ENCODE measurements at places on chromosomes 1 and 21.

- no peak for DNase-seq
Observed at GRCh38 chr1:9759939-9760338, 63.8 kb downstream of the CLSTN1 start.

GRCh38 chr1:58809325-58810010, 25.6 kb upstream of the JUN start:
- no peak for DNase-seq

DNA sequence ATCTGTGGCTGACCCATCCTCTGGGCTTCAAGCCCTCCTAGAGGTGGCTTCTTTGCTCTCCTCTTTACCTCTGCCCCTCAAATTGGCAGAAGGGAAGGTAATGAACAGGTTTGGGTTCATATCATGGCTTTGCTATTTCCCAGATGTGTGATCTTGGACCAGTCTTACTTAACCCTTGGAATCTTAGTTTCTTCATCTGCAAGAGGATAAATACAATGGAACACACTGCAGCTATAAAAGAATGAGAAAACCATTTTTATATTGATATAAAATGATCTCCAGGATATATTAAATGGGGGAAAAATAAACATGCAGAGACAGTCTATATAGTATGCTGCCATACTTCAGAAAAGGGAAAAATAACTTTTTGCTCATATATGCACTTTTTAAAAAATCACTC, 5.6 kb downstream of the GLMP start:
- DNase-seq: no peak

- DNase-seq: no peak
Observed at GRCh38 chr1:71509051-71509595, 428.3 kb upstream of the ZRANB2 start.

DNA sequence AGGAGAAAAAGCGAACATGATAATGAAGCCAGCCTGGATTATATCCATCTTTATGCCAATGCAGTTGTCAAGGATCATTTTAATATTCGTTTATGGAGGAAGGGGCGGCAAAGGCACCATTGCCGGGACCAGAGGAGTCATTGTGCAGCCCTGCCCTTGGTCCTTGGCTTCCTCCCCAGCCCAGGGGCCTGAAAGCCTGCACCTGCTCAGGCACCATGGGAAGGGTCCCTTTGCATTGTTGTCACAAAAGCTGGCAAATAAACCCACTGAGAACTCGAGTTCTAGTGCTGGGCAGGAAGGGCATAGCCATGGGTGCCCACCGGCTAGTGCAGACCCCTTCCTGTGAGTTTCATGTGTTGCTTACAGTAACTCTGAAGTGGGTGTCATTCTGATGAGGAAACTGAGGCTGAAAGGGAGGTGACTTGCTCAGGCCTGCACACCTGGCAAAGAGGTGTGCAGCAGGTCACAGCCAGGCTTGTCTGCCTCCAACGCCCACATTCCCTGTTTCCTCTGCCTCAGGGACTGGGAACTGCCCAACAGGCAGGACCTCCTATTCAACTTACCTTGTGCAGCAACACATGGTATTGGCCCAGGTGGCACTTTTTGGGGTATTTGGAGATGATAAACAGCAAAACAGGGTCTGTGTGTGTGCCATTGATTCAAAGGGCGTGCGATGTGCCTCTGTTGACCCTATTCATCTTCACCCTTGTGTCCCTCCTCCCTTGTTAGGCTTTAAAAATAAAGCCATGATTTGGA, 84.6 kb downstream of the MAN1C1 start:
- no peak for DNase-seq

DNA sequence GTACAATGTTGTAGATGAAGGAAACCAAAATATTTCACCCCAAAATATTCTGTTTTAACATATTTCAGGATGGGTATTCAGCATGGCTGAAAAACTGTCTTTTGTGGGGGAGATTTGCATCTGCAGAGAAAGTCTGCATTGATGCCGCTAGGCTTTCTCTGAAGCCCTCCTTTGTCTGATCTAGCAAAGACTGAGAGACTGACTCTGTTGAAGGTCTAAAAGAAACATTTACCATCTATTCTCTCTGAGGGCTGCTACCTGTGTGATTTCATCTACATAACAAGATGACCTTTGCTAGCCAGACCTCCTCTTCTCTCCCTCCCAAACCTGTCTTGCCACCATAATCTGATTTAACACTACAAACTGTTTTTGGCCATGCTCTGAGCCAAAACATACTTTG, 12.4 kb upstream of the MT1HL1 start:
- no peak for DNase-seq

DNA sequence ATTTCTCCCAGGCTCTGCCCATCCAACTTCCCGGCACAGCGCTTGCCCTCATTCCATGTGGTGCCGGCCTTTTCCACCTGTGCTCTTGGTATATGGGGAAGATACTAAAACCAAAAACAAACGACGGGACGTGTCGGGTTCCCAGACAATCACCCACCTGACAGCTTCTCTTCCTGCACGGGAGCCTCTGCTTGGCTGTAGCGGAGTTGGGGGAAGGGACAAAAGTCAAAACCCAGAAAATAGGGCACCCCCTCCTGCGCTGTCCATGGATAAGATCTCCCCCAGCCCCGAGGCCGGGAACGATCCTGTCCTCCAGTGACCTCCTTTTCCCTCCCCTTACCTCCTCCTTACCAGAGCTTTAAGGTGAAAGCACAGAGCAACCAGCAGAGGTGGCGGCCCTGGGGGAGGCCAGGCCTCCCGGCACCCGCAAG, 640 bp downstream of the JTB start:
- DNase-seq: no peak

GRCh38 chr1:59026472-59026948, 242.7 kb upstream of the JUN start:
- no peak for DNase-seq

GRCh38 chr1:46300673-46301405, 2.6 kb downstream of the LRRC41 start:
- DNase-seq: no peak

DNA sequence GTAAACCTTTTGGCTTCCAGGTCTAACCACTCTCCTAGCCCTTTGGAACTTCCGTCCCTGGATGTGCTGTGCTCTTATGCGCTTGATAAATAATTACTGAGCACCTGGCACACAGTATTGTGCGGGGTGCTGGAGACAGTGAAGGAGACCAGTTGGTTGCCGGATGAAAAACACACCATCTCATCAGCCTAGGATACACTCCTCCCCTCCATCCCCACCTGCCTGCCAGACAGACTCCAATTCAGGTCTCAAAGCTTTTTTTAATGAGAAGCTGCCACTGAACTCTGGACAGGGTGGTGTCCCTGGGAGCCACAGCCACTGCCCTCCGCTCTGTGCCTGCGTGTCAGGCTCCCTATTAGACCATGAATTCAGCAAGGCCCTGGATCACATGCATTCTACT, 9.2 kb downstream of the GNB1 start:
- DNase-seq: no peak

DNA sequence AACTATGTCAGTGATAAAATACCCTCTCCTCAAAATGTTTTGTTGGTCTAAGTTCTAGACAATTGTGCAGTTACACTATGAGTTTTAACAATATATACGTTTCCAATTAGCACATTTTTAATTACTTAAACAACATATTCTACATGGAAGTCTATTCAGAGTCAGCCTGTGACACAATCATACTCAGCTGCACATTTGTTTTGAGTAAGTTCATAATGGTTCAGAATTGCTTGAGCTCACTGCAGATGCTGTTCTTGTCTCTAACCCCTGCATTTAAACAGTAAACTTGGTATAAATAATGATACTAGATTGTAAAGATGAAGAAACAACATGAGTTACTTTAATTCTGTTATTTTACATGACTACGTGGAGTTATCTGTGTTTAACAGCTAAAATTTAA, 30.6 kb downstream of the CDKN2C start:
- DNase-seq: no peak

DNA sequence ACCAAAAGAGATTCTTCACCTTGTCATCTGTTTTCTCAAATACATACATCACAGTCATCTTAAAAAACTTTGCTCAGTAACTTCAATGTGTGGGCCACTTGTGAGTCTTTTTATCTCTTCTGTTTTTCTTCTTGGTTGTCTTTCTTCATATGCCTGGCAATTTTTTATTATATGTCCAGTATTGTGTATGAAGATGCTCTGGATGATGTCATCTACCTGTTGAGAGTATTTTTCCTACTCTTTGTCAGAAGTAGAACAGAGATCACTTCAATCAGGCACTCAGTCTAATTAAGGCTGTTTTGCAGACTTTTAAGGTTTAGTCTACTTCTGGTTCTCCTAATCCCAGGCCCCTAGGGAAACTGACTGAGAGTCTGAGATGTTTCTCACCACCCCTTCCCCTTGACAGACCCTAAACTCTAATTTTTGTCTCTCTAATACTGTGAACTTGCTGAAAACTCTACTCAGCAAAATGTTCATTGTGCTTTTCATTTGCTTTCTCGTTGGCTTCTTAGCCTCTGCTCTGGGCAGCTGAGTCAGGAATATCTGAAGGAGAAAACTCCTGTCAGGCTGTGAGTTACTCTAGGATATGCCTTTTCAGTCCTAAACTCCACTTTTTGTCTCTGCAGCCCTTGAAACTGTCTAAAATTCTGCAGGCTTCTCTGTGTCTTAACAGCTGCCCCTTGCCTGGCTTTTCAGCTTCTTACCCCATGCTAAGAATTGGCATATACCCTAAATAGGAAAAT, 33.0 kb upstream of the DNAJC6 start:
- no peak for DNase-seq

GRCh38 chr1:11493972-11494655, 15.2 kb downstream of the DISP3 start:
- DNase-seq: no peak

DNA sequence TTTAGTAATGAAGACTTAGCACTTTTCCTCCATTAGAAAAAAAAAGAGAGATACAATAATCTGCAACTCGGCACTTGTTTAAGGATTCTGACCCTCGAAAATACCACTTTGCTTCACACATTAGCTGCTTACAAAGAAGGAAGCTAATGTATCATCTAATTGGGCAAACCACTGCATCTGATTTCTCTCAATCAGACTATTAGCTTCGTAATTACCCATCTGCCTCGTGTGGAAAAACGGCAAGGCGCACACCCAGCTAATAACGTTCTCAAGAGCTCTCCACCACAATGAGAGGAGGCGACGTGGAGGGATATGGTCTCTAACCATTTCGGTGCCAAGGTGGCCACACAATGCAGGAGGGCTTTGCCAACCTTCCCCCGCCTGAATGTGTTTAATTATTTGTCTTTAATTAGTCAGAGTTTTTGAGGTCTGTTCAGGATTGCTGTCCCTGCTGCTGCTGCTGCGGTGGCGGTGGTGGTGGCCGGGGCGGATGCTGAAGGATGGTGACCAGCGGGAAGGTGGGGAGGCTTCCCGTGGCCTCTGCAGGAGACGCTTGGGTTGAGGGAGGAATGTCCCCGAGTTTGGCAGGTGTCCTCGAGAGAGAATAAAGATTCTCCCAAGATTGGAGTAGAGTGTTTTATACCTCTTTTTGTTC, 374.5 kb downstream of the RPS6KC1 start:
- no peak for DNase-seq

- DNase-seq: no peak
Observed at GRCh38 chr21:28485301-28486022, 507.2 kb downstream of the LTN1 start.

GRCh38 chr1:95216292-95216990, 17.6 kb upstream of the RWDD3 start:
- DNase-seq: no peak

GRCh38 chr1:77888781-77889642, 588 bp downstream of the NEXN start:
- DNase-seq: no peak

DNA sequence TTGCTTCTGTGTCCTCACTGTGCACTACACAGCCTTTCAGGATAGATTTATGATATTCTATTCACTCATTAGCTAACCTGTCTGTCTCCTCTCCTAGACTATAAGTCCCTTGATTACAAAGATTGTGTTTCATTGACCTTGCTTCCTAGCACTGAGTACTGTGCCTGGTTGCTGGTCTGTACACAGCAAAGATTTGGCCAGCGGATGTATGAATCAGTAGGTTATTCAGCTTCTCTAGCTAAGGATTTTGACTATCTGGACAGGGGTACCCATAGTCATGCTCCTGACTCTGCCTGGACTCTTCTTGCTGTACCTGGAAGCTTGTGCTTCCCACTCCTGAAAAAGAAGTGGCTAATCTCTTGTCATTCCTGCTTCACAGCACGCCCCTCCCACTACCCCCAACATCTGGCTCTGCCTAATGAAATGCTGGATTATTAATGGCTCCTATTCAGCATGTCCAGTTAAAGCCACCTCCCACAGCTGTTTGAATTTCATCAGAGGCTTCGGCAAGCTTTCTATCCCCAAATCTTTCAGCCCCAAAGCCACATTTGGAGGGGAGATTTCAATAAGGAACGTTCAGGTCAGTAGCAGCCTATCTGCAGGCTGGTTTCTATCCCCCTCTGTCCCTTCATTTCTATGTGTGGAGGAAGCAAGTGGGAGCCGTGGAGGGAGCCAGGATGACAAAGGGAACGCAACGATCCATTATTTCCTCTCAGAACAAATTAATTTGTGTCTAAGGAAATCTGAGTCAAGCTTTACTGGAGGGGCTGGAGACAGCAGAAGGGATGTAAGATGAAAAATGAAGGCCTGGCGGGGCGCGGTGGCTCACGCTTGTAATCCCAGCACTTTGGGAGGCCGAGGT, 64.8 kb upstream of the PPM1J start:
- no peak for DNase-seq

DNA sequence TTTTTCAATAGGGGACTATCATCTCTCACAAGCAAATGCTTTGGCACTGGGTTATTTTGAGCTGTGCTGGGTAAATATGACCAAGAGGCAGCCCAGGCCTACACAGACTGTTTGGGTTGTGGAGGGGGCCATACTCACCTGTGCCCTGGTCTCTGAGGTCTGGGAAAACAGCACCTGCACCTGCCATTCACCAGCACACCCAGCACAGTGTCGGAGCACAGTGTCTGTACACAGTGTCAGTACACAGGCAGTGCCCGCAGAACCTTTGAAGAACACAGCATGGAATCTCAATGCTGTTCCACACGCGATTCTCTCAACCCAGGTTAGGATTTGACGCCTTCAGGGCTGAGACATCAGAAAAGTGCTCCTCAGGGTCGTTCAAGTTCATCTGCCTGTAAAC, 35.0 kb upstream of the FAM89A start:
- no peak for DNase-seq

DNA sequence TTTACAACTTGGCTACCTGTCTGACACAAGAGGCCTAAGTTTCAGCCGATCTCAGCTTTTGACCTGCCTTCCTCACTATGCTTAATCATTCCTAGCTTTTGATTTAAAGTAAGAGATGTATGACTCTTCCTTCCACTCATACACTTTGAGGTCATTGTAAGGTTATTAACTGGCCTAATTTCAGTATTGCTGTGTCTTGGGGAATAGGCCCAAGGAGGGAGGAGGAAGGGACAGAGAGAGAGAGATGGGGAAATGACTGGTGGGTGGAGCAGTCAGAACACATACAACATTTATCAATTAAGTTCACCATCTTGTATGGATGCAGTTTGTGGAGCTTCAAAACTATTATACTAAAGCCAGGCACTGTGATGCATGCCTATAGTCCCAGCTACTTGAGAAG, 28.3 kb upstream of the FAM20B start:
- DNase-seq: no peak

Data from activated CD4-positive, CD25-positive, alpha-beta regulatory T cell (primary cell).